ENCODE measurements at places on chromosomes 3 and 15.

DNA sequence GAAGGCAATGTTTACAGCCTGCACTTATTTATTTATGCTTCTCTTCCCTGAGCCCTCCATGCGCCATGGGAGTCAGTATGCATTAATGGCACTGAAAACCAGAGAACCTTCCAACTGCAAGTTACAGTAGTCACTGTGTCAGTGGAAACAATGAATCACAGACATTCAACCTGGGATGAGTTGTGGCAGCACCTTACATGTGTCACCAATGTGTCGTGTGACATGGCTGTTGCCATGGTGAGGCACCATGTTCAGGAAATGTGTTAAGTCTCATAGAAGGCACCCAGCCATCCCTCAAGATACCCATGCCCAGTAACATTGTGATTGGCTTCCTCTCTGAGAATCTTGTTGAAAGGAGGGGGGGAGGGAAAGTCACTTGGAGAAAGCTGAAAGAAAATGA lies 105.0 kb downstream of the FOXP1 start:
- no peak for DNase-seq

GRCh38 chr3:190911382-190911781 lies 48.9 kb upstream of the GMNC start:
- DNase-seq: no peak

- DNase-seq: no peak
Observed at GRCh38 chr3:32973982-32974381, 22.5 kb downstream of the CCR4 start.

GRCh38 chr15:98002866-98003265 lies 42.4 kb downstream of the ARRDC4 start:
- DNase-seq: peak; percentile 26

- DNase-seq: no peak
Observed at GRCh38 chr3:137097386-137097785, 139.6 kb downstream of the IL20RB start.

- DNase-seq: no peak
Observed at GRCh38 chr3:3232251-3232650, 52.8 kb upstream of the CRBN start.

- no peak for DNase-seq
Observed at GRCh38 chr3:43858294-43858701, 167.6 kb downstream of the ABHD5 start.

DNA sequence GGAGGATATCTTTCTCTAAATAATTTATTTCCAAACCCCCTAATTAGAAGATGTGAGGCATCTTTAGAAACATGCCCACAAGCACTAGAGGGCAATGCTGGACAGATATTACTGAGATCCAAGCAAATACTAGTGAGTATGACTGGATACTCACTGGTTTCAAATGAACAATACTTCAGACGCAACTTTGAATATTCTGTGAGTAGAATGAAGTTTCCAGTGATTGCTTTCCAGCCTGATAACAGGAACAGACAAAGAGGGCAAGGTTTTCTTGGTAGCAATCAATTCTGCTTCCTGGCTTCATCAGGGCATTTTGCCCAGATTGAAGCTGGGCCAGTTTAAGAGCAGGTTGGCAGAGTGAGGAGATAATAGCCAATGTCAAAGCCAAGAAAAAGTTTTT lies 442.6 kb upstream of the PDZRN3 start:
- DNase-seq: no peak

GRCh38 chr3:130946882-130947281 lies 53.0 kb downstream of the ATP2C1 start:
- no peak for DNase-seq

- DNase-seq: no peak
Observed at GRCh38 chr3:170240671-170241070, 18.4 kb downstream of the PRKCI start.

GRCh38 chr3:158368271-158368670 lies 202.7 kb upstream of the MLF1 start:
- no peak for DNase-seq

DNA sequence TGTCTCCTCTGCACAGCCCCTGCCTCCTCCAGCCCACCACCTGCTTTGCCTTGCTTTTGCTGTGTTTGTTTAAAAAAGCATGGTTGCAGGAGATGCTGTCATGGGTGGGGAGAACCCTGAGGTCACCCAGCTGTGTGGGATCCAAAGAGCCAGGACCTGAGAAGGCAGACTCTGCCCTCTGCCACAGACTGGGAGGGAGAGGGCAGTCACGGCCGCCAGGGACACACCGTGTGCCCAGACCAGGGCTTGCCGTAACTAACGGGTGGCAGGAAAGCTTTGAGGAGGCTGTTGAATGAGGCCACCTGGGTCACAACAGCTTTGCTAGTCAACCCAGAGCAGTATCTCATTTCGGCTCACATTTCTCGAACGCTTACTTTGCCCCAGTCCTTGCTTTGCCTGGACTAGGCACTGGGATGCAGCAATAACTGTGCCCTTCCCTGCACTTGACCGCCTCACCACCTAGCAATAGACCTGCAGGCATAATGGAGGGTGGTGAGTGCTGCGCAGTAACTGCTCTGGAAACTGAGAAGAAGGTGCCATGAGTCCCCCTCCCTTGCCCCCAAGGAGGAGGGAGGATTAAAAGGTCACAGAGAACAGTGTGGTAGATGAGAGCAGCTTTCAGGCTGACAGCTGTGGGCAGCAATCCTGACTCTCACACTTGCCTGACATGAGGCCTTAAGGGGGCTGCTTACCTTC lies 55.0 kb upstream of the CTDSPL start:
- DNase-seq: no peak

GRCh38 chr3:171813278-171813896 lies 3.1 kb upstream of the PLD1 start:
- no peak for DNase-seq

DNA sequence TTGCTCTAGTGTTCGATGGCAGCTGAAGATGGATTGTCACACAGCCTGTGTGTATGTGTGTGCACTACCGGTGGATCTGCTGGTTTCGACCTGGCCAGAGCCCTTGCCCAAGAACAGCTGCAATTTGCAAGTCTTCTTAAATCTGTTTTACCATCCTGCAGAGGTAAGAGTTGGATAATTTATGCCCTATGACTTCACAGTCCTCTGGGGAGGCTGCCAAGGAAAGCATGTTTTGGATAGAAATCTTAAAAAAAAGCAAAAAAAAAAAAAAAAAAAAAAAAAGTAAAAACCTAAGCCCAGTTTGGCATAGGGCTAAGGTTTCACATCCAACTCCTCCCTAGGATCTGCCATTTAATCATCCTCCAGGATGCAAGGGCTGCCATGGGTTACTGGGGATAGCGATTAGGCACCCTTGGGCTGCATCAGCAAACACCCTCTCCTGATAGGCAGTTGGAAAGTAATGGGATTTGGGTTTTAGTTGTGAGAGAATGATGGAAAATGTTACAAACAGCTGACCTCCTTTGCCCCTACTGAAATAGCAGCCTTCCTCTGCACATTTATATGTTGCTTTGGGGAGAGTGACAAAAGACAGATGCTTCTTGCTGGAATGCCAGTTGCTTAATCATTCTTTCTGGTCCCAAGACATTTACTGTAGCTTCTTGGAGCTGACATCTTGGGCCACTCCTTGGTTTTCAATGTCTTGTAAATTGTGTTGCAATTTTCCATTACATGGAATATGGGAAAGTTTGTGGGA lies 35.4 kb downstream of the CD200R1L start:
- DNase-seq: no peak

DNA sequence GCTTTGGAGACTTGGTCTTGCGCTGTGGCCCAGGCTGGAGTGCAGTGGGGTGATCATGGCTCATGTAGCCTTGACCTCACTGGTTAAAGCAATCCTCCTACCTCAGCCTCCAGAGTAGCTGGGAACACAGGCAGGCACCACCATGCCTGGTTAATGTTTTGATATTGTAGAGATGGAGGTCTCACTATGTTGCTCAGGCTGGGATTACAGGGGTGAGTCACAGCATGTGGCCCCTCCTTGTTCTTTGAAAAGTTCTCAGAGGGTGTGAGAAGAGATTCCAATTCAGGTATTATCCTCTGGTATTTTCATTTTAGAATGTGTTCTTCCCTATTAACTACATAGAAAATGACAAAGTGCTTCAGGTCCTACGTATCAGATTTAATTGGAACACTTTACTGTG lies 51.9 kb upstream of the RPL32 start:
- DNase-seq: no peak

- no peak for DNase-seq
Observed at GRCh38 chr15:101027920-101028319, 108.8 kb downstream of the LRRK1 start.

- DNase-seq: no peak
Observed at GRCh38 chr3:183583331-183584245, 28.1 kb upstream of the KLHL6 start.

GRCh38 chr15:31349233-31350141 lies 22.9 kb downstream of the KLF13 start:
- no peak for DNase-seq

DNA sequence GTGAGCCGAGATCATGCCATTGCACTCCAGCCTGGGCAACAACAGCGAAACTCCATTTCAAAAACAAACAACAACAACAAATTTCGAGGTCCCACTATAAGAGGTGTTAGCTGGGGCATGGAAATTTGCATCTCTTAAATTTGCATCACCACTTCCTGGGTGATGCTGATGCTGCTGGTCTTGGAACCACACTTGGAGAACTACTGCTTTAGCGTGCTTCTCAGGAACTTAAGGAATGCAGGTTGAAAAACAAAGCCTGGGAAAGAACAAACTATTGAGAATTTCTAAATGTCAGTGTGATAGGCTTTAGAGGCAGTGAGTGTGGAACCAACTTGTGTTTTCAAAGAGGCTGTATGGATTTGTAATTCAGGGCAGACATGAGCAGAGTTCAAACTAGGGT lies 858.4 kb upstream of the ARPP21 start:
- DNase-seq: no peak

- no peak for DNase-seq
Observed at GRCh38 chr3:99765042-99765942, 52.4 kb upstream of the CMSS1 start.

DNA sequence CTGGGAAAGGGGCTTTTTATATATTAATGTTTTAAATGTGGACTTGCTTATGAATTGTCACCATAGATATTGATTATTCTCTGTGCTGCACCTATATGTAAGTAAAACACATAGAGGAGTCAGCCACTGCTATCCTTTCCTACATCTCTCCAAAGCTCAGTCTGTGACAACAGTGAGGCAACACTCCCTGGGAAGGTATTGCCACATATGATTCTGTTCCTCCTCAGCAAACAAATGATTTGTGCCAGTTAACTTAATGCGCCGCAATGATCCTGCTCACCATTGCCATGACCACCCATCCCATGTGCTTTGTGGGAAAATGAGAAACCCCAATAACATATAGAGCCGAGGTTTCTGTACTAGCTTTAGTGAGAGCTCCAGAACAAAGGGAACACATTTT lies 75.1 kb upstream of the FBN1 start:
- no peak for DNase-seq

DNA sequence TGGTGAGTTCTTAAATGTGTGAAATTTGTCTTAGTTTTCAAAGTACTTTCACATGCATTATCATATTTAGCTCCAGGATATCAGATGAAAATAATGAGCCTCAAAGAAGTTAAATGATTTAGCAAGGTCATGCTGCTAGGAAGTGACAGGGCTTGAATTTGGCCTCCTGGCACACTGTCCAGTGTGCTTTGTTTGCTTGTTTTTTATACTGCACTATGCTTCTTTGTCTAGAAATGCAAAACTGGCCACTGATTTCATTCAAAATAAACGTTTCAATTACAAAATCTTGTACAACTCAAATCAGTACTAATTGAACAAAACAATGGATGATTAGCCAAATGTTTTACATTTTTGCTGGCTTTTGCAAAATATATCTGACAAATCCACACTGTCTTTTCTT lies 583.3 kb upstream of the CBLB start:
- DNase-seq: peak; percentile 66

GRCh38 chr3:102025606-102026270 lies 176.4 kb downstream of the NFKBIZ start:
- DNase-seq: no peak

GRCh38 chr3:188979669-188980310 lies 192.0 kb upstream of the TPRG1 start:
- DNase-seq: no peak
